ENCODE measurements at places on chromosomes 1 and 21.

DNA sequence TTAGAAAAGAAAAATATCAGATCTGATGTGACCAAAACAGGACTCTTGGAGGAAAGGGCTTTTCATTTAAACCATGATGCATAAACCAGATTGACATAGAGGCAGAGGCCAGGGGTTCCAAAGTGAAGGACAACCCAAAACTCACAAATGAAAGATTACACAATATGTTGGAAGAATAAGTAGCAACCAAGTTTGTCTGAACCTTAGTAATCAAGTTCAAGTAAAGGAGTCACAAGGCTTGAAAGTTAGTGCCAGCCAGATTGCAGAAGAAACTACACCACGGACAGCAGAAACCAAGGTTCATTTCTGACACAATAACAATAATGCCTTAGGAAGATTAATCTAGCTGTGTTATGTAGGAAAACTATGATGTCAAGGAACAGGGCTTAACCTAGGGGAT is 124.6 kb downstream of the ZC3H11B start:
- no peak for DNase-seq

DNA sequence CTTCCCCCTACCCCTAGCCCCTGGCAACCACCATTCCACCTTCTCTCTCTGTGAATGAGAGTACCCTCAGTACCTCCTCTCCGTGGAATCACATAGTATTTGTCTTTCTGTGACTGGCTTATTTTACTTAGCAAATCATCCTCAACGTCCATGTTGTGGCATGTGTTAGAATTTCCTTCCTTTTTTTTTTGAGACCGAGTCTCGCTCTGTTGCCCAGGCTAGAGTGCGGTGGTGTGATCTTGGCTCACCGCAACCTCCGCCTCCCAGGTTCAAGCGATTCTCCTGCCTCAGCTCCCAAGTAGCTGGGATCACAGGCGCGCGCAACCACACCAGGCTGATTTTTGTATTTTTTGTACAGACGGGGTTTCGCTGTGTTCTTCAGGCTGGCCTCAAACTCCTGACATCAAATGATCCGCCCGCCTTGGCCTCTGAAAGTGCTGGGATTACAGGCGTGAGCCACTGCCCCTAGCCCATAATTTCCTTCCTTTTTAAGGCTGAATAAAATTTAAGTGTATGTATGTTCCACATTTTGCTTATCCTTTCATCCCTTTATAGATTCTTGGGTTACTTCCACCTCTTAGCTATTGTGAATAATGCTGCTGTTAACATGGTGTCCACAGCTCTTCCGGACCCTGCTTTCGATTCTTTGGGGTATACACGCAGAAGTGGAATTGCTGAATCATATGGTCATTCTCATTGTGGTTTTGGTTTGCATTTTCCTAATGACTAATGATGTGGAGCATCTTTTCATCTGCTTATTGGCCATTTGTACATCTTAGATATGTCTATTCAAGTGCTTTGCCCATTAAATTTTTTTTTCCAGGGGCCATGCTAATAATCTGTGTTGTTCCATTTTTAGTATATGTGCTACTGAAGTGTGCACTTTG is 32.3 kb downstream of the ERRFI1 start:
- DNase-seq = no peak

GRCh38 chr1:77382366-77382765 is 100.5 kb downstream of the AK5 start:
- DNase-seq = no peak

DNA sequence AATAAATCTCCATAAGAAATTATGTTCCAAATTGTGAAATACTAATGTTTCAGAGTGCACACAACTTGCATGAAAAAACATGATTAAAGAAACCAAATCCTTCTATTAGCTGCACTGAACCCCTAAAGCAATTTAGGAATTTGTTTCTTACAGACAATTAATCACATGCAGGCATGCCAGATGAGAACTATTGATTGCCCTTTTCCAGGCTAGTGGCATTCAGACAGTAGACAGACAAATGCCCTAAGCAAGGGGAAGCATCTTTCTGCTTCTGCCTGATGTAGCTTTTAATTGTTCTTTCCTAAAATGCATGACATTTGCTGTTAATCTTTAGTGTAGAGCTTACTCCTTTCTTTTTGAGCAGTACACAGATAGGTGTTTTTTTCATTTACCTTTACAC is 229.5 kb downstream of the DPYD start:
- no peak for DNase-seq

Data from activated CD4-positive, alpha-beta T cell treated with anti-CD3 and anti-CD28 coated beads for 4 hours (primary cell).